Stimulated activated CD8-positive, alpha-beta memory T cell treated with anti-CD3 and anti-CD28 coated beads, Interleukin-12 subunit alpha, Interleukin-12 subunit beta, amount 100 ng/mL, for 4 hours (primary cell): ENCODE measurements at places on chromosomes 12 and 14.

DNA sequence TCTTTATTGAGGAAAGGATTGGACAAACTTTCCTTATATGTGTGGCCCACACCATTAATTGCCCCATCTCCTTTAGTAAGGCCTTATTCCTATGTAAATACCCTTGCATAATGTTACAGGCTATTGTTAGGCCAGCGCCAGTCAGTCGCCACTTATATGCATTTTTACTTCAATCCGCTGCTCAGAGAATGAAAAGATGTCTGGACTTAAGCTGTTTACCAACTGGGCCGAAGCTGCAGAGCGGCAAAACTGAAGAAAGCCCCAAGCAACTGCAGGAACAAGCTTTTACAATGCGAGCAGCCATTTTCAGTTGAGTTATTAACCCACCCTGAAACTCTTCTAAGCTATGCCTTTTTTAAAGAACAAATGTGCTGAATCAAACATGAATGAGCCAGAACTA is 92.1 kb upstream of the OTX2 start:
- DNase-seq: no peak

DNA sequence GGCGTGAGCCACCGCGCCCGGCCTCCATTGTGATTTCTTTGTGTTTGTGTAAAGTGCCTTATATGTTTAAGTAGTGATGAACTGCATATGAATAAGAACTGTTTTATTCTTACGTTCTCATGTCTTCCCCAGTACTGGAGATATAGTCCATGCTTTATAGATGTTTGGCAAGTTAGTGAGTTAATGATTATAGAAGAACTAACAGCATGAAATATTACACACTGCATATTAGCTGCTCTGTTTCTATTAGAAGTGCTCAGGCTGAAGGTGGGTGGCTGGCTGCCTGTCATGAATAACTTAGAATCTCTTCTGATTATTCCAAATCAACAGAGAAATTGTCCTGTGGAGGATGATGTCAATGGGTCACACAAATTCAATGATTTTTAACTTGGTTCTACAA is 709.4 kb downstream of the GALC start:
- DNase-seq: no peak

DNA sequence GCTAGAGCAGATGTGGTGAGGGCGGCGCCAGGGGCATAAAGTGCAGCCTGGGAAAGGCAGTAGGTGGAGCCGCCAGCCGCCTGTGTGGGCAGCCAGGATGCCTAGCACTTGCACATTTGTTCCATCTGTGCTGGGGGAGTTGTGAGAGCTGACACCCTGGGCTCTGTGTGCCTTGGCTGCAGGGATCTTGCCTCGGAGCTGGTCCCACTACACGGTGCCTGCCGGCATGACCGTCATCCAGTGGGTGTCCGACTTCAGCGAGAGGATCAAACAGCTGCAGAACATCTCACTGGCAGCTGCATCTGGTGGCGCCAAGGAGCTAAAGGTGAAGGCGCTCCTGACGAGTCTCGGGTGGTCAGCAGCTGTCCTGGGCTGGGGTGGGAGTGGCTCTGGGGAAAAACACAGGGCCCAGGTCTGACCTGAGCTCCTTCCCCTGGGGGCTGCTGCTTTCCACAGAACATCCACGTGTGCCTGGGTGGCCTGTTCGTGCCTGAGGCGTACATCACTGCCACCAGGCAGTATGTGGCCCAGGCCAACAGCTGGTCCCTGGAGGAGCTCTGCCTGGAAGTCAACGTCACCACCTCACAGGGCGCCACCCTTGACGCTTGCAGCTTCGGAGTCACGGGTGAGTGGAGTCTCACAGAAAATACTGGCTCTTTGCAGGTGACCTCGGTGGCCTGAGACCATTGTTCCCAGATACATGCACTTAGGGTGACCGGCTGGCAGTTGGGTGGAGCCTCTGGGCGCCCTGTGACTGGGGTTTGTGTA is 37.4 kb downstream of the HSP90AA1 start:
- DNase-seq: no peak

- no peak for DNase-seq
Measured at GRCh38 chr12:122018457-122018856, 3.2 kb upstream of the BCL7A start.

GRCh38 chr14:73712540-73713180 is 1.5 kb downstream of the PNMA1 start:
- no peak for DNase-seq
